NCI-H510A treated with DMSO at 0.1 percent for 48 hours (cell line): ENCODE measurements at places on chromosomes 3 and 15.

DNA sequence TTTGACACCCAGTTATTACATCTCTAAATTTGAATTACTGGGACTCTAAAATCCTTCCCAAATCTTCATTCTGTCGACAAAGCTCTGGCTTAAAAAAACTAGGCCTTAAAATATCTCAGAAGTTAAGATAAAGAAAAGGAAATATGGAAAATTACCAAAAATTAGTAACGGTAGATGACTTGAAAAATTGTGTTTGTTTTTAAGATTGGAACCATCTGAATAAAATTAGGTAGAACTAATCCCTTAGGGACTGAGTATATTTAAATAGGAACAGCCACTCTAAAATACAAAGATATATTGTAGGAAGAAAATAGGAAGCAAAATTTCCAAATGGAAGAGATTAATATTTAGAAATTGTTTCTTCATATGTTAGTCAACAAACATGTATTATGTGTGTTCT, 45.1 kb upstream of the CHMP2B start:
- no peak for DNase-seq

DNA sequence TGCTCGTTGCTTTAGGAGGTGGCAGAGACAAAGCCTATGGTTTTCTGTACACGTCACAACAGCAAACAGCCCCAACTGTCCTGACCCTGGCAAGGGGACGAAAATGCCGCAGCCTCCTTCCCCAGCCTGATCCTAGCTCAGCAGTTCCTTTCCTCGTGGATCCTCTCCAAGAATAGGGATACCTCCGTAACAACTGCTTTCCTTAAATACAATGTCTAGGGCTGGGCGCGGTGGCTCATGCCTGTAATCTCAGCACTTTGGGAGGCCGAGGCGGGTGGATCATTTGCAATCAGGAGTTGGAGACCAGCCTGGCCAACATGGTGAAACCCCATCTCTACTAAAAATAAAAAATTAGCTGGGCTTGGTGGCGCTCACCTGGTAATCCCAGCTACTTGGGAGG, 17.0 kb downstream of the MAP6D1 start:
- DNase-seq, result no peak

- peak; percentile 26 for DNase-seq
Measured at GRCh38 chr3:138187296-138188012, at the start of gene ARMC8. Gene ARMC8, plus strand, starts transcription at chr3:138187301. Its CDS starts 254 bp downstream, at chr3:138187555.

DNA sequence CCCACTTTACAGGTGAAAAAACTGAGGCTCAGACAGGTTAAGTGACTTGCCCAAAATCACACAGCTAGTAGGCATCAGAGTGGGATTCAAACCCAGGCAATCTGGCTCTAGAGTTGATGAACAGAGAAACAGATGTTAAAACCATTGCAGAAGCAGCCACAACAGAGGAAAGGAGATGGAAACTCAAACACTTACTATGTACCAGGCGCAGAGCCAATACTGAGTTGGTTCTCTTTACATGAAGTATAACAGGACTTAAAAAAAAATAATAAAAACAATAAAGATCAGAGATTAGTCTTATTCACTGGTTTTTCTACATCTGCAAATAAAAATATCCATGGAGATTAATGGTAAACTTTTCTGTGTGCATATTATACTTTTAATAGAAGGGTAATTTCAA, 84.9 kb upstream of the SPATA12 start:
- DNase-seq, result no peak

DNA sequence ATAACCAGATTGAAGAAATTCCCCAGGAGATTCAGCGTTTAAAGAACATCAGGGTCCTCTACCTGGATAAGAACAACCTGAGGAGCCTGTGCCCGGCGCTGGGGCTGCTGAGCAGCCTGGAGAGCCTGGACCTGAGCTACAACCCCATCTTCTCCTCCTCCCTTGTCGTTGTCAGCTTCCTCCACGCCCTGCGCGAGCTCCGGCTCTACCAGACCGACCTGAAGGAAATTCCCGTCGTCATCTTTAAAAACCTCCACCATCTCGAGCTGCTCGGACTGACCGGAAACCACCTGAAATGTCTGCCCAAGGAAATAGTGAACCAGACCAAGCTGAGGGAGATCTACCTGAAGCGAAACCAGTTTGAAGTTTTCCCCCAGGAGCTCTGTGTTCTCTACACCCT, 9.4 kb upstream of the LRRC34 start:
- DNase-seq, result peak; percentile 66
